Hematopoietic multipotent progenitor cell treated with erythropoietin and hydrocortisone succinate and interleukin-3 and kit ligand, for 6 days (in vitro differentiated cells): ENCODE measurements at places on chromosomes 13 and 19.

DNA sequence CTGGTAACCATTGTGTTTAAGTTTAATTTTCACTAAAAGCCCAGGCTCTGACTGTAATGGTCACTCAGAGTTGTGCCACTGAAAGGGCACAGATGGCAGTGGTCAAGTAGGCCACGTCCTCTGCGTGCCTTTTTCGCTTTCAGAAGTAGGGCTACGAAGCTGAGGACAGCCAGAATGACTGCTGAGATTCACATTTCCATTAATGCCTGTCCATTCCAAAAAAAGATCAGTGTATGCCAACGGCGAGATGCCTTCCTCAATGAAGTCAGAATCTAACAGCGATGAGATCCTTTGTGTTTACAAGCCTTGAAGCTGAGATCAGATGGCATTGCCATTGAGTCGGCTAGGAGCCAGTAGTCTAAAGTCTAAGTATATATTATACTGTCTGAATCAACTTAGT, 311.3 kb downstream of the FGF14 start:
- no peak for DNase-seq

DNA sequence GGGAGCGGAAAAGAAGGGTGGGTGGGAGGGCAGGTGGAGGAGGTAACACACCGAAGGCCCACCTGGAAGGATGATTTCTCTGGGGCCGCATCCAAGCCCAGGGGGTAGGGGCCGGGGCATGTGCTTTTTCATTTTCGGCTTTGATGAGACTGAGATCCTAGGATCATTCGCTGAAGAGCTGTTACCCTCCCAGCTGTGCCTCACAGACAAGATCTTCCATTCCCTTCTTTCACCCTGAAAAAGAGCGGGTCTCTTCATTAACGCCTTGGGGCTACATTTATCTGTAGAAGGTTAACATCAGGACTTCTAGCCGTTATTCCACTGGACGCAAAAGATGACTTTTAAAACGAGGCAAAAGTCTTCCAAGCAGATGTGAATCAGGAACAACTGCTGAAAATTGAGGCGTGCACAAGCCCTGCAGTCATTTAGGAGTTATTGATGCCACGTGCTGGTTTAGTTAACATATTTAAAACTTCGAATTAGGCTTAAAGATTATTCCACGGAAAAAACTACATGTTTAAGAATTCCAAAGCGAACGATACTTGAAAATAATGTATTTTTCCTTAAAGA, 1.1 kb downstream of the LMO7 start:
- no peak for DNase-seq

GRCh38 chr13:26051231-26051656, 572 bp downstream of the SHISA2 start:
- DNase-seq: no peak

GRCh38 chr13:79112016-79112415, 294.0 kb downstream of the RBM26 start:
- no peak for DNase-seq

GRCh38 chr19:45514376-45515051, 7.2 kb downstream of the VASP start:
- no peak for DNase-seq
